ENCODE measurements at places on chromosomes 2 and 18.

DNA sequence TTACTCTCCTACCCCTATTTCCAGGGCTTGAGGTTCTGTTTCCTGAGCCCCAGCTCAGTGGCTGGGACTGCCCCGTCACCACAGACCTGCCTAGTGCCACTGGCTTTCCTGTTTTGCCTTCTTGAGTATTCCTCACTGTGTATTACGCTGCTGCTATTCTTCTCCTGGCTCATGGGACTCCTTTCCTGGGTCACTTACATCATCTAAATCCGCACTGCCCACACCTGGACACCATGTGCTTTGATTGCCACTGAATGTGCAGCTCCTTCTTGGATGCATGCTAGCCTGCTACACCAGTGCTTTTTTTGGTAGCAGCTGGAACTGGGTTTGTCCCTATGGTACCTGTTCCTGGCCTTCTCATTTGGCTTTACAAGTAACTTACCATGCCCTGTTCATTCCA lies 96.6 kb upstream of the PTPRM start:
- DNase-seq = no peak

GRCh38 chr2:142714600-142714999 lies 162.9 kb upstream of the KYNU start:
- no peak for DNase-seq

GRCh38 chr2:82226441-82226840 lies 1921.9 kb upstream of the LRRTM1 start:
- no peak for DNase-seq

- DNase-seq = no peak
Measured at GRCh38 chr18:58823412-58823811, 41.3 kb upstream of the ZNF532 start.

DNA sequence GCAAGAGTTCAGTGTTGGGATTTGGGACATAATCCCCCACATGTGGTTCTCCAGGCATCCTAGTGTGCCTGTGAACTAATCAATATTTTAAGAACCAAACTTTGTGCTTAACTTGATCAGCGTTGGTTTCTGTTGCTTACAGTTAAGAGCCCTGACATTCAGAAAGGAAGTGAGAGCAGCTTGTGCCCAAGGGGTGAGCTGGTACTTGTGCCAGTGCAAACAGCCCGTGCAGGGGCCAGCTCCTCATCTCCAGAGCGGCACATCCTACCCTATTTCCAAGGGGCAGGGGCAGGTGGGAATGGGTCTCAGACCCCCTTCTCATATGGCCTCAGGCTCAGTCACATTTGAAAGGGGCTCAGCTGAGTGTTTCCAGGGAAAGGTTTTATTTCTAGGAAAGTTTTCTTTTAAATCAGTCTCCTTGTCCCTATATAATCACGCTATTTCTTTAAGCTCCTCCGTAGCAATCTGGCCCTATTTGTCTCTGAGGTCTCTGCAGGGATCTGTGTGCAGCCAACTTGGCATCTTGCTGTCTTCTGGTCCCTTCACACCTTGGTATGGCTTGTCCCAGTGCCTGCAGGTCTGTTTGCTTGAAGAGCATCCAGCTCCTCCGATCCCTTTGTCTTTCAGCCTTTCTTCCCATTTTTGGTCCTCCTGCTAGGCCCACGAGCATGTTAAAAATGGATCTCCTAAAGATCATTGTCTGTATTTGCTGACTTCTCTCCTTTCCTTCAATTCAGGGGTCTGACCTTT lies 358.9 kb downstream of the HRH4 start:
- no peak for DNase-seq

DNA sequence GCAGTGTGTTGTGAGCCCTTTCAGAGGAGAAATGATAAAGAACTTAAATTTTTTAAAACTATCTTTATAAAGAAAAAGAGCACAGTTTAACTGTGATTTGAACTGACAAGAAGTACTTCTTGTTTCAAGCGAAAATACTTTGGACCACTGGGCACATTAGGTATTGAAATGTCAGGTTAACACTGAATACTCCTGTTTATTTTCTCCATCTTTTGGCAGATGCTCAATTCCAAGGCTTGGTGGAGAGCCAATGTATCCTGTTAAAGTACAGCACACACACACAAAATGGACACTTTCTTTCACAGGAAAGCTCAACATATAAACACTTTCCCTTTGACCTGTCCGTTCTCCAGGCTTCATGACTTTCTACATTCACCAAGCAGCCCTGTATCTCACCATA lies 32.6 kb upstream of the SP3 start:
- no peak for DNase-seq

DNA sequence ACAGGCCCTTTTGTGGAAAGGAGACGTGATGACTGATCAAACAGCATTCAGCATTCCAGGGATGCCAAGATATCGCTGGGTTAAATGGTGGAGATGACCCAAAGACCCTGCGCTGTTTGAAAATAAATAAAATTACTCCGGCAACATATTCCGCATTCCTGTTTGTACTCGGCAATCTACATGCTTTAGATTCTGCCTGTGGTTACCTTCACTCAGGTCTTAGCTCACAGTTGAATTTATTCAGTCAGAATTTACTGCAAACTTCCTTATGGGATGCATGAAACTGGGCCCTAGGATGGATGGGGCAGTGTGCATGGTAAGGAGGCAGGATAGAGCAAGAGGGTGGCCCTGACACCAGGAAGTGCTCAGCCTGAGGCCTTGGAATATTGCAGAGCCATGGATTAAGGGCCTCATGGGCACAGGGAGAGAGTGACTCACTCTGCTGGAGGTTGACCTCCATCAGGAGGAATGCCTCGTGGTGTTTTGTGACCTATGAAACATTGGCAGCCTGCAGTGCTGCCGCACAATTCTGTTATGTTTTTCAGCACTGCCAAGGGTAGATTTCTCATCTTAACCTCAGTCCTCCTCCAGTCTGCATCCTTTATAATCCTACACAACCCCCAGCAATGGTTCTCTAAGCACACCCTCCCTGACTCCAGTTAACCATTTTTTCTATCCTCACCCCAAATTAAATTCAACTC lies 321.4 kb downstream of the IRS1 start:
- no peak for DNase-seq

- no peak for DNase-seq
Measured at GRCh38 chr2:119771331-119771730, 11.6 kb downstream of the PTPN4 start.

DNA sequence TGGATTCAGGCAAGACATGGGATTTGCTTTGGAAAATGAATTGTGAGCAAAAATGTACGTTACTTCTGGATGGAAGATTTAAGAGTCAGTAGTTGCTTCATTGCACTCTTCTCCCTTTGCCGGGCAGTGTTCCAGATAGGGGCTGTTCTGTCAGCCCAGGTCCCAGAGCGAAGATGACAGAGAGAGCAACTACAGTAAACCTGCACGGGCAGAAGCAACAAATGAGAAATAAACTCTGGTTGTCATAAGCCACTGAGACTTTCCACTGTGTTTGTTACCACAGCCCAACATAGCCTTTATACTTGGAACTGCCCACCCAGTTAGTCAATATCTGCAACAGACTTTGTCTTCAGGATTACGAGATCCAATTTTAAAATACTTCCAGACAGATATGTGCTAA lies 83.3 kb downstream of the CACNB4 start:
- DNase-seq = no peak

DNA sequence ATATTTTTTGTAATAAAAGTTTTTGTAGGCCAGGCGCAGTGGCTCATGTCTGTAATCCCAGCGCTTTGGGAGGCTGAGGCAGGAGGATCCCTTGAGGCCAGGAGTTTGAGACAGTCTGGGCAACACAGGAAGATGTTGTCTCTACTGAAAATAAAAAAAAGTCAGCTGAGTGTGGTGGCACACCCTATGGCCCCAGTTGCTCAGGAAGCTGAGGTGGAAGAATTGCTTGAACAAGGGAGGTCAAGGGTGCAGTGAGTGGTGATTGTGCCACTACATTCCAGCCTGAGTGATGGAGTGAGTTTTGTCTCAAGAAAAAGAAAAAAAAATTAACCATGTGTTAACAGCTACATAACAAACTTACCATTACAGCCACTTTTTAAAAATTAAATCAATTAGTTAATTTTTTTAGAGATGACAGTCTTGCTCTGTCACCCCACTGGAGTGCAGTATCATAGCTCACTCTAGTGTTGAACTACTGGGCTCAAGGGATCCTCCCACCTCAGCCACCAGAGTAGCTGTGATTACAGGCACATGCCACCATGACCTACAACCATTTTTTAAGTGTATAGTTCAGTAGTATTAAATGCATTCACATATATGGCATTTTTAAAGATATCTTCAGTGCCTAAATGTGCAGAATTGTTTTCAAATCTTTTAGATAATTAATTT lies 67.2 kb upstream of the ACYP2 start:
- peak; percentile 23 for DNase-seq

DNA sequence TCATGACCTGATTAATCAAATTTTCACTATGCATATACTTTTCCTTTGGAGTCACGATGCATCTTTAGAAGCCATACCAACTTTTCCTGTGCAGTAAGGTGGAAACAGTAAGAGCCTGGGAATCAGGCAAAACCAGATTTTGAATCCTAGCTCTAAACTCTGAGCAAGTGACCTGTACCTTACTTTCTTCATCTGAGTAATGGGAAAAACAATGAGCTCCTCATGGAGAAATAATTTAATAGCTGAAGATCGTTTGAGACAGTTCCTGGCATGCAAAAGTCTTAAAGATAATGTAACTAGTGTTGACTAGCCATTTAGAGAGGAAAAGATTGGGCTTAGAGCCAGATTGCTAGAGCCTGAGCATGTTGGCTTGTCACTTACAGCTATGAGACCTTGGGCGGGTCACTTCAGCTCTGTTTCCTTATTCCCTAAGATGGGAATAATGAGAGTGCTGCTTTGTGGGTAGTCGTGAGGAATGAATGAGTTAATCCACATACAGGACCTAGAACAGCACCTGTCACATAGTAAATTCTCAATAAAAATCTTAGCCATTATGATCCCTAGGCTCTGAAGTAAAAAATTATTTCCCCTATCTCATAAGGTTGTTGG lies 17.7 kb upstream of the CCNYL1 start:
- DNase-seq = no peak

GRCh38 chr18:36484591-36484990 lies 187.1 kb downstream of the FHOD3 start:
- no peak for DNase-seq

DNA sequence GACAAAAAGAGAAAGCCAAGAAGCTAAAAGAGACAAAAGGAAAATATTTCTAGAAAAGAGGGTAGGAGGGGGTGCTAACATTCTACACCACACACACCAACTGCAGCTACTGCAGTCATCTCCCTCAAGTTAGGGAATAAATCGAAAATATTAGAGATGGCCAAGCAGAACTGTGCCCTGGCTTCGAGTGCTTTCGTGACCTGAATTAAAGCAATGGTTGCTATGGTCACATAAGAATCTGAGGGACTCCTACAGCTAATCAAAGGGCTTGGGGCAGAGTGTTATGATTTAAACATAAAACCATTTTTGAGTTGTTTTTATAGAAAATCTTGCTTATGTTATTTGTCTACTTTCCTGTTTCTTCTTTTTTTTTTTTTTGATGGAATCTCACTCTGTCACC lies 159.6 kb upstream of the HNRNPA3 start:
- no peak for DNase-seq

DNA sequence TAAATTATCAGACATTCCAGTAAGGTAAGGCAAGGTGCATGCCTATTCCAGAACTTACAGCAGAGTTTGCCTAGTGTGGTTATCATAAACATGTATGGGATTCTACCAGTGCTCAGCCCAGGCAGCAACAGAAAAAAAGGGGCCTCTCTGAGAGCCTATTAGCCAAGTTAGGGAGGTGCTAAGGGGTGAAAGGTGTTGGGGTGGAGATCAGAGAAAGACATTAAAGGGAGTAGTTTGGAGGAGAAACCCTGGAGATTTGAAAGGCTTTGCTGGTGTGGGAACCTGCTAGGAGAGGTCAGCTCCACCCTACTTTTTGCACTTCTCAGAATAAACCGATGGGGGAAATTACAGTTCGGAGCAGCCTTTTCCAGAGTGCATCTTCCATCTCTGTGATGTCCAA lies 2.9 kb downstream of the ARPC2 start:
- DNase-seq = peak; percentile 32

- DNase-seq = no peak
Measured at GRCh38 chr18:5173646-5174045, 23.4 kb downstream of the AKAIN1 start.

DNA sequence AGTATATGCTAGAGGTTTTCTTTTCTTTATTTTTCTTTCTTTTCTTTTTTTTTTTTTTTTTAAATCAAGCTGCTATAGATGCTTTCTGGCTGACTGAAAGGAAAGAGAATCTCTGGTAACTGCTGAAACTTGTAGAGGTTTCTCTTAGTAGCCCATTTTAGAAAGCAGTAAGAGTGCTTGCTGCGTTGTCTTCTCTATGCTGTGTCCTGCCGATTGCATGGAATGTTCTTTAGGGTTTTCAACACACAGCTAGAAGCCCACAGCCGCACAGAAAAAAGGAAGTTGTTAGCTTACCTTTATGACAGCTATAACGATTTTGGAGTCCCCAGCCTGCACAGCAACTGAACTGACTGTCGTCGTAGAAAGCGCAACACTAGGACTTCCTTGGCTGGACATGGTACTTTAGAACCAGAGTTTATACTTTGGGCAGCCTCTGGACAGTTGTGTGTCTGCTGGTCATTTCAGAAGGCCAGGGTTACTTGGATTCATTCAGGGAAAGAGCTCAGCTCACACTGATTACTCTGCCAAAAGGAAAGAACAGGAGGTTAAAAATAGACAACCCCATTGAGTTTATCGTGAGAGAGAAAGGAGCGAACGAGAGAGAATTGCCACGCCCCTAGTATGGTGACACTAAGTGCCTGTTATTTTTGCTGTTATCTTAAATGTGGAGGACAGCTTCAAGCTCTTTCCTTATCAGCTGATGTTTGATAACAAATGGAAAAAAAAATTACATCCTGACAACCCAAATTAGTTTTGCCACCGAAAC lies at the start of gene CCDC141:
Gene CCDC141 (minus strand): TSS at position 592 of the 766 bp plus-strand sequence. CDS start 196 bp downstream, at position 396.
- peak; percentile 28 for DNase-seq

DNA sequence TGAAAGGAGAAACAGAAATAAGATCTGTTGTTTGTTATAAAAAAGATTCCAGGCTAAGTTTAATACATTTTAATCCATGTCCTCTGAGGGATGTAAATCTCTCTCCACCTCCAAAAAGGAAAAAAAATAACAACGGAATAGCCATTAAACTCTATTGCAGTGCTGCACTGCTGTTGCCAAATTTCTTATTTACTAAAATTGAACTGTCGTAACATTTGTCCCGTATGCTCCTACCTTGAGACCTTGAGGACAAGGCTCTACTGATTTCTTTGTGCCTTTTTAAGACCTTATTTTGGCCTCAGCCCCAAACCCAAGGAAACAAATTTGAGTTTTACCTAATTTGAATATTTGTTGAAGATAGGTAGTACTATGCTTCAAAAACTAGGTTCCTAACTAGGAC lies 56.4 kb downstream of the FRZB start:
- no peak for DNase-seq

DNA sequence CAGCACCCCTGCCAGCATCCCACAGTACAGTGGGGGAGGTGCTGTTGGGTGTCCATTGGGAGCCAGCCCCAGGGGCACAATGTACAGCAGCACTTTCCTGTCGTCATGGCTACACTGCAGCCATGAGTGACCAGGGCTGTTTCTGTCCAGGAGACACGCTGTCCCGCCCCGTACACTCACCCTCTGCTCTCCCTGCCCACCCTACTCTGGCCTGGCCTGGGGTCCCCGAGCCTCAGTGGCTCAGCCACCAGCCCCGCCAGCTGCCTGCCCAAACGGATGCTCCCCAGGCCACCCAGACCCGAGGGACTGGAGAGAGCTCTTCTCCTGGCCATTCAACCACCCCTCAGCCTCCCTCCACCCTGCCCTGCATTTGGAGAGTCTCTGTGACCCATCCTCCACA lies 9.3 kb downstream of the TEKT4 start:
- DNase-seq = no peak

Measured in activated CD4-positive, alpha-beta T cell treated with anti-CD3 and anti-CD28 coated beads, Interleukin-2, Interleukin-6, amounts not matched to agents 100 ng/mL and 50 ng/mL, durations not matched to agents 16 hours and 8 hours (primary cell).